ENCODE measurements at places on chromosomes 6 and 20.

- no peak for DNase-seq
Measured at GRCh38 chr6:138857775-138858174, 61.9 kb downstream of the ECT2L start.

GRCh38 chr6:54097753-54098152 is 13.5 kb upstream of the MLIP start:
- no peak for DNase-seq

GRCh38 chr6:42688281-42688680 is 34.1 kb downstream of the PRPH2 start:
- DNase-seq: no peak

DNA sequence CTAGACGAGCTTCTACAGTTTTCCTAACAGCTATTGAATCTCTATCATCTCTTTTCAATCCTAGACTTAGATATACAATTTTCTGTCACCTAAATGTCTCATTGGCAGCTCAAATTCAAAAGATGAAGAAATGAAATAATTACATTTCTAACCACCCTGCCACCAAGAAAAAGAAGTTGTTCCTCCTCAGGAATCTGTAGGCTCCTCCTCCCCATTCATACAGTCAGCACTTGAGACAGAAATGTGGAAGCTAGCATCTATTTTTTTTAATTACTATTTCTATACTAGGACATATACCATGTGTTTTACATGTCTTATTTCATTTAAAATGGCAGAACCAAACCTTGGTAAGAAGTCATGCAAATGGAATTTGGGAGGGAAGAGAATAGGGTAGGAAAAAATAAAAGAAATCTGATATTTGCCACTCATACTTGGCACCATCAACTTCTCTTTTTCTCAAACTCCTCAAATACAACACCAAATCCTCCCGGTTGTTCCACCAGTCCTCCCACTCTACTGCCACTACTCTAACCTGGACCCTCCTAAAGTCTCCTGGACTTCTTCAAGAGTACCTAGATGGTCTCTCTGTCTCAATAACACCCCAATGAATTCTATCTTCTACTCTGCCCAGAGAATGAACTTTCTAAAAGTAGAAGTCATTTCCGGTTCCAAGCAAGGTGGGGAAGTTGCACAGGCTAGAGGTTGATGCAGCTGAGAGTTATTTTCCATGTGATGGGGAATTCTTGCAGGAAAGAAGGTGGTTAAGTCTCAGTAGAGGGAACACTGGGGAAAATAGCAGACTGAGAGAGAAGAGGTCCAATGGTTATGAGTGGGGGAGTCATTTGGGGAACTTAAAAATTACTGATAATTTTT is 54.1 kb downstream of the ATXN1 start:
- DNase-seq: no peak

Data from NCI-H1417 treated with DMSO at 0.1 percent for 48 hours (cell line).